ENCODE measurements at places on chromosomes 3 and 15.

- no peak for DNase-seq
These were observed 6.1 kb downstream of the TNFAIP8L3 start for GRCh38 chr15:51088585-51088984.

DNA sequence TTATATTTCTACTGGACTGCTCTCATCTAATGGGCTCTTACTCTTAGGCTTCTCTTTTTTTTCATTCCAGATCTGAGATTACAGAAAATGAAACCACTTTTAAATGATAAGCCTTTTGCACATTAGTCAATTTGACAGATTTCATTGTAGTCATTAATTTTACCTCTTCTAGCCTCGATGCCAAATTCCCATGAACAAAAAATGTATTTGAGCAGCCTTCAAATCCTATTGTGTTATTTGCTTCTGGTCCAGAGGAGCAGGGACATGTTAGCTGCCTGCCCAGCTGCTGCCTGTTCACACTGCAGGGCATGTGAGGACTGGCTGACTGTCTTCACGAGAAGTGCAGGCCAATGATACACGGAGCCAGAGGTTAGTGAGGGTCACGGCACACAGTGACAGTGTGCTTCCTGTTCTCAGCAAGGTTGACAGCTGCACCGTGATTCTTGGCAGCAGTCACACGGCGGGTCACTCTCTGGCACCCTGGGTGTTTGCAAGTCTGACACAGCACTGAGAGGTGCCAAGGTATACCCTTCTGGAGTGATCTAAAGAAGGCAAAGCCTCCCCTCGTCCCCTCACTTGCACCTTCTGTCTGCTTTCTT is 40.8 kb downstream of the KAT2B start:
- no peak for DNase-seq

GRCh38 chr3:166734734-166735133 is 645.4 kb downstream of the ZBBX start:
- no peak for DNase-seq

- DNase-seq, result peak; percentile 9
These were observed 734.5 kb downstream of the ZPLD1 start for GRCh38 chr3:103169289-103169688.

- DNase-seq, result no peak
These were observed 23.2 kb downstream of the CFAP92 start for GRCh38 chr3:128970740-128971047.

- DNase-seq, result no peak
These were observed 104.2 kb upstream of the PFN2 start for GRCh38 chr3:150074697-150075416.

GRCh38 chr3:73453666-73454065 is 171.1 kb downstream of the PDZRN3 start:
- DNase-seq, result no peak

- no peak for DNase-seq
These were observed 35.3 kb upstream of the PPP2R3A start for GRCh38 chr3:135930255-135930654.

GRCh38 chr3:177725165-177725564 is 527.9 kb upstream of the TBL1XR1 start:
- no peak for DNase-seq

All from amniotic epithelial cell (primary cell).